ENCODE measurements at places on chromosomes 3 and 15. TPM values are rescaled to one million over a fixed set of nuclear protein-coding genes. Genes with fewer than 3 reads are reported as not detected.

- no peak overlapping the region for H3K4me3 ChIP-seq
- H3K4me1 ChIP-seq, result no peaks in the 10 kb centered on the region
- H3K27ac ChIP-seq, result no peak overlapping the region
- H3K27me3 ChIP-seq, result no peaks in the 10 kb centered on the region
Measured at GRCh38 chr3:130971208-130971607, 55.4 kb downstream of the ASTE1 start.

- H3K36me3 ChIP-seq, result no peaks in the 10 kb centered on the region
- H3K27ac ChIP-seq, result peak overlapping the region; percentile 60
- no peaks in the 10 kb centered on the region for H3K27me3 ChIP-seq
- no peak for DNase-seq
Measured at GRCh38 chr3:169241991-169242707, 421.4 kb downstream of the MECOM start.

DNA sequence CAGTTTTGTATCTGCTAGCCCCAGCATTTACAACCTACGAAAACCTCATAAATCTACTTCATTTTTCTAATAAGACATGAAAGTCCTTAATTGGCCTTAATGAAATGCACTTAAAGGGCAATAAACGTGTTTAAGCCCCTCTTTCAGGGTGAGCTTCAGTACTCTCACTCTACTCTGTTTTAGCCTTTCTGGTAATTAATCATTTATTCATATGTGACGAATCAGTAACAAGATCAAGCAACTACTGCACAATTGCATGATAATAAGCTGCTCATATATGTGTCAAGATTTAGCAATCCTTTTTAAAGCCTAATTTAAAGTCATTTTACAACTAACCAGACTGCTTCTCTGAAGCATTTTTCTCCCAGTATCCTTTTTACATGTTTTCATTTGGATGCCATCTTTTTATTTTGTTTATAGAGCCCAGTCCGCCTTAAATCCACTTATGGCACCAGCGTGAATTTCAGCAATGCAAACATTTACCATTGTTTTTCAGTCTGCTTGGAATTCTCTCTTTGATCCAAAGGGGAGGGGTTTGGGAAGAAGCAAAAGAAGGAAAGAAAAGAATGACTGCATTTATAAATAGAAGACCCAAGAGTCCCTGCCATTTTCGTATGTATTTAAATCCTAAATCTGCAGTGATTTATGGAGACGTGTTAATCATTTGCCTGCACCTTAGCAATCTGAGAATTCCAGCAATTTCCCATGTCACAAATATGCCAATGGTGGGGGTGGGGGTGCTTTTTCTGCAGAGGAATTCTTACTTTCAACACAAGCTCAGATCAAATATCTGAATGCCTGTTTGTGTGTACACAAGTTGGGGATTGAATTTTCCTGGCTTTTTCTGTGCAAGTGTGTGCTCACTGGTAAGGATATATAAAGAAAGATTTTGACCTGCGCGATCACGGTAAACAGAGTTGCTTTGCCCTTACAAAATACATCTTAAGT lies 230.8 kb upstream of the TBC1D5 start:
- no peak overlapping the region for H3K4me3 ChIP-seq
- no peaks in the 10 kb centered on the region for H3K27me3 ChIP-seq
- DNase-seq, result no peak
- no peak overlapping the region for H3K27ac ChIP-seq

- no peaks in the 10 kb centered on the region for H3K4me1 ChIP-seq
- H3K27me3 ChIP-seq, result no peaks in the 10 kb centered on the region
- H3K4me3 ChIP-seq, result no peak overlapping the region
- H3K27ac ChIP-seq, result no peak overlapping the region
Measured at GRCh38 chr3:180594631-180595558, 7.1 kb upstream of the TTC14 start.

The MAP1A gene
- 16.9 TPM for total RNA-seq

The APOD gene
- 549 TPM for total RNA-seq

DNA sequence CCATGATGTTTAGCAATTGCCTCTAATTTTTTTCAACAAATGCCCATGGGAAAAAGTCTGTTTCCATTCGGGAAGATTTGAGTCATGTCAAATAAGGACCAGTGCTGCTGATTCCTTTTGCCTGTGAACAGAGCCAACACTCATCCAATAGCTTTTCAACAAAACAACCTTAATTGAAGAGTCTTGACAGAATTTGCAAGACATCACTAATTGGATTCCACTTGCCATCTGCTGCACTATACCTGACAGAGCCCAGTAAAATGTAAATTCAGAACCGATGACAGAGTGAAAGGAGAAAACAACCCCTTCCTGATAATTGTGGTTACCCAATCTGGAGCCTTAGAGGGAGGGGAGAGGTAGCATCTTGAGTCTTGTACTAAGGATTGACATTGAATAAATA lies 426.7 kb downstream of the AGBL1 start:
- no peaks in the 10 kb centered on the region for H3K4me1 ChIP-seq
- no peak overlapping the region for H3K4me3 ChIP-seq
- H3K27ac ChIP-seq, result no peak overlapping the region
- H3K27me3 ChIP-seq, result no peaks in the 10 kb centered on the region

- no peak for DNase-seq
- H3K27ac ChIP-seq, result peak overlapping the region; percentile 44
- no peaks in the 10 kb centered on the region for H3K27me3 ChIP-seq
- no peak overlapping the region for H3K4me3 ChIP-seq
- H3K36me3 ChIP-seq, result no peaks in the 10 kb centered on the region
Measured at GRCh38 chr3:132788301-132788671, 66.1 kb upstream of the NPHP3 start.

- H3K27me3 ChIP-seq, result no peaks in the 10 kb centered on the region
- DNase-seq, result no peak
- H3K4me1 ChIP-seq, result peaks cover 47% of the 10 kb centered on the region
- no peaks in the 10 kb centered on the region for H3K36me3 ChIP-seq
- no peak overlapping the region for H3K4me3 ChIP-seq
Measured at GRCh38 chr3:127747751-127748521, 74.4 kb downstream of the MGLL start.

The XIRP1 gene
- total RNA-seq, result not detected

GRCh38 chr3:47772047-47772446 lies 9.6 kb downstream of the SMARCC1 start:
- H3K36me3 ChIP-seq, result no peaks in the 10 kb centered on the region
- H3K27me3 ChIP-seq, result no peaks in the 10 kb centered on the region
- no peak overlapping the region for H3K4me3 ChIP-seq
- peaks cover 20% of the 10 kb centered on the region for H3K4me1 ChIP-seq
- no peak for DNase-seq

All from vagina (tissue), 2 donors.